ENCODE measurements at places on chromosomes 4 and X. TPM values are rescaled to one million over a fixed set of nuclear protein-coding genes. Genes with fewer than 3 reads are reported as not detected.

DNA sequence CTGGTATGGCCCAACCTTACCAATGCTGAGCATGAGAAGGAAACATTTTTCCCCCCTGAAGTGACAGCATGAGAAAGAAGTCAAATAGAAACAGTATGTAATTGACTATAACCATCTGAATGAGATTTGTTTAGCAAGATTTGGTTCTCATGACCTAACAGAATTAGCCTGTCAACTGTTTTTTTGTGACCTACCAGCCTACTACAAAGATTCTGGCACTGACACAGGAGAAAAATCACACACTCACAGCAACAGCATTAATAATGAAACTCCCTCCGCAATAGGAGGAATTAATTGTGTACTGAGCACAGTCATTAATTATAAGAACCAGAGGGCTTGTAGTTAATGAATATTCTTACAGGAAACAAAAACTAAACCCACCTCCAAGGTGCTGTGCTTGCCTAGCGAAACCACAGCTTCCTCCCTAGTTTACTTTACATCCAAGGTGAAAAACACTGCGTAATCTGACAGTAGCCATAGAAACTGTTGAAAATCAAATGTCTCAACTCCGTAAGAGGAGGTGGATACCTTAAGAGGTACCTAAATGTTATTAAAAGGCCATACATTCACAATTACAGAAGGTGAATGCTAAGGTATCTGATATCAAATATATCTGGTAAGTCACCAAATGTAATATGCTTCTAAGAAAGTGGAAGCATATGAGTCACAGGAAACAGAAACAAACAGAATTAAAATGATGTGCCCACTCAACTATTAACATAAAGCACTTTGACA is 34.9 kb downstream of the MMRN1 start:
- no peak for DNase-seq

- no peak for DNase-seq
Observed at GRCh38 chr4:189293459-189293858, 647.2 kb upstream of the FRG1 start.

CENPU gene
- 1.7 TPM for total RNA-seq

LANCL3 gene
- 0.36 TPM for total RNA-seq

IQSEC2 gene
- 18.0 TPM for total RNA-seq

- no peak for DNase-seq
Observed at GRCh38 chr4:82287720-82288119, 86.1 kb downstream of the HNRNPD start.

GRCh38 chrX:37684973-37685372 is 618 bp upstream of the XK start:
- DNase-seq, result no peak

- DNase-seq, result no peak
Observed at GRCh38 chrX:70353514-70353913, 63.6 kb downstream of the KIF4A start.

- DNase-seq, result no peak
Observed at GRCh38 chrX:16137416-16138107, 14.2 kb downstream of the GRPR start.

HERC6 gene
- total RNA-seq, result 9.5 TPM

DNA sequence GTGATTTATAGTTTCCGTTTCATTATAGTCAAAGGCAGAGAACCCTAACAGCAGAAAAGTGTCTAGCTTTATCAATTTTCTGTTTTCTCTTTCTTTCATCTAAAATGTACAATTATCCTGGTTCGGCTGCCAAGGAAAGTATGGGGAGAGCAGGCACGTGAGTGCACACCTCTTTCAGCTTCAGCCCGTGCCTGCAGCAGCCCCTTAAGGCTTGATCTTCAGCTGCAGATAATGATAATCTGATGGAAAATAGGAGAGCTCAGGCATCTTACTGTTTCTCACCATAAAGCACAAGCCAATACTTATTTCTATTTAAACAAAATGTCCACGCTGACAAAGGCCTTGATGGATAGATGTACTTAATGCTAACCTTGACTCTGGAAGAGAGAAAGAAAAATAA is 334.4 kb downstream of the UNC5C start:
- no peak for DNase-seq

DNA sequence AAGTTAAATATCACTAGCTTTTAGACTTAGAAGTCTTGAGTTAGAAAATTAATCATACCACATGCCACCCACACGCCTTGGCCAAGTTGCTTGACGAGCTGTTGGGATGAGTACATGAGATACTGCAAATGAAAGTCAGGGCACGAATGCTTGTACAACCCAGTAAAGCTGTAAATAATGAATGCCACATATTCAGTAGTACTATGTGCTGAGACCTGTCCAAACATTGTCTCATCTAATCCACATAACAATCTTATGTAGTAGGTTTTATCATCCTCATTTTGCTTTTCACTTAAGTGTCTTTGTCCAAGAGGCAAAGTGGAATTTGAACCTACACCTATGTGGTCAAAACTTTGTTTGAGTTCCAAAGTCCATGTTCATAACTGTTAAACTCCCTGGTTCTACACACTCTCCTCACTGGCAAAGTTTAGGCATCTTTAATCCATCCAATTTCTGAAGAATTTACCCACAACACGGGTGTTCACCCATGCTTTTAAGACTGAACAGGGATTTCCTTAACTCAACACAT is 74.1 kb downstream of the LDB2 start:
- DNase-seq, result no peak

CXCL10 gene
- total RNA-seq, result 5.0 TPM

GRCh38 chr4:2075171-2075986 is 16.3 kb downstream of the NAT8L start:
- DNase-seq, result peak; percentile 42

OTOP1 gene
- not detected for total RNA-seq

DNA sequence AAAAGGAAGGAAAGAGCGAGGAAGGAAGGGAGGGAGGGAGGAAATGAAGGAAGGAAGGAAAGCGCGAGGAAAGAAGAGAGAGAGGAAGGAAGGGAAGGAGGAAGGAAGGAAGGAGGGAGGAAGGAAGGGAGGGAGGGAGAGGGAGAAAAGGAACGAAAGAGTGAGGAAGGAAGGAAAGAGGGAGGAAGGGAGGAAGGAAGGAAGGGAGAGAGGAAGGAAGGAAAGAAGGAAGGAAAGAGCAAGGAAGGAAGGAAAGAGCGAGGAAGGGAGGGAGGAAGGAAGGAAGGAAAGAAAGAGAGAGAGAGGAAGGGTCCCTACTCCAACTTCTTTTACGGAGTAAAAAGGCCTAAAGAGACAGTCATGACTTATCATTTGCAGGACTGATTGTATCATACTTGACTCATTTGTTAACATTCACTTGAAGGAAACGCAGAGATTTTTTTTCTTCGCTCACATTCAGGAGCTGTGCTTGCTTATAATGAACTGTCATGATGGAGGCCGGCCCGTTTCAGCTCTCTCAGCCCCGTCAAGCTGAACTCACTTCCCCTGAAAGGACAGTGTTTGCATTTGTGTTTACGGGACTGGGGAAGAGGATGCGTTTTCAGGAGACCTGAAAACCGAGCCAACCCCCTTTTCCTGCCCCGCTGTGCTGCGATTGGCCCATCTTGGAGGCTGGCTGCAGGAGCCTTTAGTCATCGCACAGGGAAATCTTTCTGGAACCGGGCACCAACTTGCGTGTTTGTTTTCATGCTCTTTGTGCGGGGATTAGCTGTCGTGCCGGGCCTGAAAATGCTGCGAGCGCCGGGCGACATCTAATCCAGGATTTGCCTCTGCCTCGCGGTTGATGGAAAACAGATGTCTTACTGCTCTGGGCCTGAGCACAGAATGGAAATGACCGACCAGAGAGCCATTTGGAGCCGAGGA is 17.8 kb downstream of the TRIM2 start:
- DNase-seq, result peak; percentile 68

- DNase-seq, result no peak
Observed at GRCh38 chr4:94375364-94375763, 32.7 kb upstream of the HPGDS start.

- no peak for DNase-seq
Observed at GRCh38 chr4:77893451-77893850, 30.8 kb downstream of the MRPL1 start.

DNA sequence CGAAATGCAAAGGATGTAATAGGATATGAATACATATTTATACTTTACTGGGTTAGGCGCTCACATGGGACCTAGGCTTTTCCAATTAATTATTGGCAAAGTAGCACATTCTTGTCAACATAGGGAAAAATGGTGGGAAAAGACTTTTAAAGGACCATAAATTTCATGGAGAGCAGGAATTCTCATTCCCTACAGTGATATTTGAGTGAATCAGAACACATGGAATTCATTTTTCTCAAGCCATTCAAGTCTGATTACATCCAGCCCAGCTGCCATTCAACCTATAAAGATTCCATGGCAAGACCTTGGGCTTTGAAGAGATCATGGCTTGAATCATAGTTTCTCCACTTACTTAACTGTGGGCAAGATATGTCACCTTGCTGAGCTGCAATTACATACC is 150.4 kb downstream of the SOWAHB start:
- no peak for DNase-seq

ZDHHC15 gene
- total RNA-seq, result 3.3 TPM

EPHA5 gene
- total RNA-seq, result 8.9 TPM

DNA sequence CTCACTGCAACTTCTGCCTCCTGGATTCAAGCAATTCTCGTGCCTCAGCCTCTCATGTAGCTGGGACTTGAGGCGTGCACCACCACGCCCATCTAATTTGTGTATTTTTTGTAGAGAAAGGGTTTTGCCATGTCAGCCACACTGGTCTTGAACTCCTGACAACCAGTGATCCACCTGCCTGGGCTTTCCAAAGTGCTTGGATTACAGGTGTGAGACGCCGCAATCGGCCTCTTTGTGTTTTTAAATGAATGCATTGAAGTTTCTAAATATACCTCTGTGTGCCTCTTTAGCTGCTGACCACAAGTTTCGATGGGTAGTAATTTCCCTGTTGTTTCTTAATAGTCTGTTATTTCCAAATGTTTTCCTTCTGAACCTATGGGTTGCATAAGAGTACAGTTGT is 765.3 kb upstream of the GRIA3 start:
- DNase-seq, result no peak

- no peak for DNase-seq
Observed at GRCh38 chr4:87502580-87503238, 26.5 kb downstream of the SPARCL1 start.

PNMA6F gene
- not detected for total RNA-seq

- no peak for DNase-seq
Observed at GRCh38 chr4:3192188-3192587, 56.8 kb upstream of the MSANTD1 start.

DSPP gene
- not detected for total RNA-seq

DNA sequence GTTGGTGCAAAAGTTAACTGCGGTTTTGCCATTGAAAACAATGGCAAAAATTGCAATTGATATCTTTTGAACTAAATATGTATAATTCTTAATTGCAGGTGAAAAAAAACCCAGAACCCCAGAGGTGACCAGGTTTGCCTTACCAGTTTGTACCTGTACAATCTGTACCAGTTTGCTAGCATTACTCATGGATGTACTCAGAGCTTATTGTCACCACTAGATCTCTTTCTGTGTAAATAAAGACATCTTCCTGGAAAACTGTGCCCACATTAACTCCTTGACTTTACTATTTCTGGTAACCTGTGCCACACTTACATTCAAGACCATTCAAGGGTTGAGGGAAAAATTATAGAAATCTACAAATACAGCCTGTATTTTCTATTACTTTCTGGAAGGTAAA is 139.7 kb downstream of the ELOVL6 start:
- DNase-seq, result no peak

SORBS2 gene
- total RNA-seq, result 101 TPM

DNA sequence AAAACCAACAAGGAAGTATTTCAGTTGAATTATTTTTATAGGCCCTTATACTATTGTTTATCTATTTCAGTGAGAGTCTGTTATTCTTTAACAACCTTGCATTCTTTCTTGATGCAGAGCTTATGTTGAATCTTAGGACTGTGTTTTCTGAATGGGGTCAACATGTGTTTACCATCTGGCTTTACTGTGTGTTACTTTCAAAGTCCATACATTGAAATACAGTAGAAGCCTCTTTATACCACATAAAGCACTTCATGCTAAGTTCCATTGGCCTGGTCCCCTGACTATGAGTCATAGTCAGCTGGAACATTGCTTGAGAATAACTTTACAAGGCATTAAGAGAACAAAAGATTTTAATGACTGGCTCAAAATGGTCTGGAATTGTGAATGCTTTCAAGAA is 152.6 kb downstream of the GASK1B start:
- no peak for DNase-seq

DNA sequence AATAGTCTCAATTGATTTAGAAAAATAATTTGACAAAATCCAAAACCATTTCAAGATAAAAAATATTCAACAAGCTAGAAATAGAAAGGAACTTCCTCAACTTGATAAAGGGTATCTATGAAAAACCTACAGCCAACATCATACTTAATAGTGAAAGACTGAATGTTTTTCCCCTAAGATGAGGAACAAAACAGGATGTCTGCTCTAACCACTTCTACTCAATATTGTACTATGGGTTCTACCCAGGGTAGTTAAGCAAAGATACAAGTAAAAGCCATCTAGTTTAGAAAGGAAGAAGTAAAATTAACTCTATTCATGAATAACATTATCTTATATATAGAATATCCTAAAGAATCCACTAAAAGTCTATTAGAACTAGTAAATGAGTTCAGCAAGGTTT is 21.5 kb upstream of the SYTL5 start:
- DNase-seq, result no peak

TXK gene
- total RNA-seq, result 3.9 TPM

DNA sequence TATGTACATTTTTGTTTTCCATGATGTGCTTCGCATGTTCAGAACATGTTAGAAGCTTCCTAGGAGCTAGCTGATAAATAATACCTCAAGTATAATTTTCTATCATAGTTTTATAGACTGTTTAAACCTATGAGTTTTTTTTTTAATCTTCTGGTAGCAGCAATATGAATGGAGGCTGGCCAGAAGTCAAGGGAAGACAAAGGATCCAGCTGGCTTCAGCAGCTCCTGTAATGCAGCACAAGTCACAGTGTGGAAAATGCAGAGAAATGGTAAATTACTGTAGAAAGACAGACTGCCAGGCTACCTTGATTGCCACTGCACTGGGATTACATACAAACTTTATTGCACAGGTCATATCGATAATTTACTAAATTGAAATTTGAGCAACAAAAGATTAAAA is 537.9 kb downstream of the IQCM start:
- no peak for DNase-seq

UGT2B17 gene
- not detected for total RNA-seq

THAP9 gene
- total RNA-seq, result 5.5 TPM

FNIP2 gene
- total RNA-seq, result 48.7 TPM

OGT gene
- 218 TPM for total RNA-seq

- no peak for DNase-seq
Observed at GRCh38 chrX:50838820-50839600, 25.0 kb upstream of the SHROOM4 start.

- no peak for DNase-seq
Observed at GRCh38 chr4:20044502-20044911, 207.2 kb upstream of the SLIT2 start.

FANCB gene
- total RNA-seq, result 6.8 TPM

GRCh38 chrX:10667143-10667542 is 46.8 kb upstream of the MID1 start:
- no peak for DNase-seq

CT47B1 gene
- not detected for total RNA-seq

SHROOM4 gene
- total RNA-seq, result 11.4 TPM

HERC5 gene
- 8.0 TPM for total RNA-seq

SLC39A8 gene
- total RNA-seq, result 17.6 TPM

EMCN gene
- 58.5 TPM for total RNA-seq

- DNase-seq, result no peak
Observed at GRCh38 chr4:89922848-89923416, 28.3 kb downstream of the MMRN1 start.

NALF2 gene
- not detected for total RNA-seq
